ENCODE measurements at places on chromosomes 12 and 14.
A peak's percentile ranks its signal among the peaks of the same experiment; 100 is the strongest.

DNA sequence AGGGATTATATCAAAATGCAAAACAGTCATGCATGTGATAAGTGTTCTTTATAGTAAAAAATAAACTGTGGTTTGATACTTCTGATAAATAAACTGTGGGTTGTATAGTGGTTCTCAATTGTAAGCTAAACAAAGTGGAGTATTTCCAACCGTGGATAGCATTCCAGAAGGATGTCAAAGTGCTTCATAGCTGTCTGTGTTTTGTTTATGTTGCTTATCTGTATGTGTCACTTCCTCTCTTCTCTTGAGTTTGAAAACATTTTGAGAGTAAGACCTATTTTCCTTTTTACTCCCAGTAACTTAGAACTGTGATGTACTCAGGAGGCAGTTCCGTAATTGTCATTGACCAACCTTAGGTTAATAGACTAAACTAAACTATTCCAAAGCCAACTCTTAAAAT, 415.8 kb downstream of the TMTC2 start:
- DNase-seq: no peak

DNA sequence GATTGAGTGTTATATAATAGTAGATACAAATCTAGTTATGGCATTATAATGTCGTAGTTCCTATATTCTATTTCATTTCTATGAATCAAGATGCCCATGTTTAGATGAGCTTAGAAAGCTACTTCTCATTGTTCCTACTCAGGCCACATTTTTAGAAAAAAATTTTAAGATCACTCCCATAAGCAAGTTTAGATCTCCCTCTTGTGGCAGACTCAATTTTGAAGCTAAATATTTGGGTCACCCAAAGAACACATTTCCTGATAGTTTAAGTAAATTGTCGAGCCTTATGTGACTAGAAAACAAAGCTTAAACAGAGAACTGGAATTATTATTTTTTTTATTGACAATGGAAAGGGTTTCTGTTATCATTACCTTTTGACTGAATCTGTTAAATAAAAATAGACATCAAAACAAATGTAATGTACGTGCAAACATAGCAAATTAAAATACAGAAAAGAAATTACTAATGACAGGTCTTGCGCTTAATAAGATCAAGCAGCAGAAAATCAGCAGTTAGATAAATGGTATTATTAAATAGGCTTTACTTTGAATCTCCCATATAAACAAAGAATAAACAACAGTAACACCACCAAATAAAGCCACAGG, 180.2 kb downstream of the ACSS3 start:
- peak; percentile 33 for DNase-seq

GRCh38 chr12:112121780-112122565, 3.4 kb upstream of the TRAFD1 start:
- DNase-seq: peak; percentile 60

GRCh38 chr14:24437020-24437735, 5.4 kb downstream of the SDR39U1 start:
- no peak for DNase-seq

GRCh38 chr12:42140901-42141300, 3.8 kb downstream of the GXYLT1 start:
- DNase-seq: peak; percentile 64

All from AG08395 (cell line).